ENCODE measurements at places on chromosomes 7 and 10.

- no peak for DNase-seq
Measured at GRCh38 chr10:69004821-69005220, 16.2 kb downstream of the KIFBP start.

- DNase-seq: no peak
Measured at GRCh38 chr10:6182454-6183098, 20.2 kb upstream of the PFKFB3 start.

- DNase-seq: no peak
Measured at GRCh38 chr10:78653555-78653954, 415.2 kb upstream of the ZMIZ1 start.

GRCh38 chr7:125326666-125327255 lies 397.1 kb upstream of the POT1 start:
- no peak for DNase-seq

- no peak for DNase-seq
Measured at GRCh38 chr7:88106434-88106833, 113.4 kb downstream of the SRI start.

All from NCI-H1092 (cell line).